ENCODE measurements at places on chromosomes 5 and 9.

DNA sequence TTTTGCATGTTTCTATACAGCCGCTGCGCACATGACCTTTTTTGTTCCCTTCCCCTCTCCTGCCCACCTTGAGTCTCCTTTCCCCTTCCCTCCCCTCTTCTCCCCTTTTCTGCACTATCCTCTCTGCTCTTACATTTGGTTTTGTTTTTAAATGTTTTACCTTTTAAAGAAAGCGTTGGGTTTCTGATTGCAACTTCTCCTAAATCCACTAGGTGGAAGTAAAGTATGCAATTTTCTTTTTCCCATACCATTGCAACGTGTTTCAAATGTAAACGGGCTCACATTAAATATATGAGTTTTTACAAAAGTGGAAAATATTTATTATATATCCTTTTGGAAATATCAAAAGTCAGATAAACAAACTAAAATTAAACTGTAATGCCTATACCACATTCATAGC is 500.9 kb downstream of the DIRAS2 start:
- peak; percentile 48 for DNase-seq

GRCh38 chr9:87213948-87214347 is 266.6 kb upstream of the GAS1 start:
- no peak for DNase-seq

GRCh38 chr9:134333874-134334581 is 7.8 kb downstream of the RXRA start:
- DNase-seq = no peak

DNA sequence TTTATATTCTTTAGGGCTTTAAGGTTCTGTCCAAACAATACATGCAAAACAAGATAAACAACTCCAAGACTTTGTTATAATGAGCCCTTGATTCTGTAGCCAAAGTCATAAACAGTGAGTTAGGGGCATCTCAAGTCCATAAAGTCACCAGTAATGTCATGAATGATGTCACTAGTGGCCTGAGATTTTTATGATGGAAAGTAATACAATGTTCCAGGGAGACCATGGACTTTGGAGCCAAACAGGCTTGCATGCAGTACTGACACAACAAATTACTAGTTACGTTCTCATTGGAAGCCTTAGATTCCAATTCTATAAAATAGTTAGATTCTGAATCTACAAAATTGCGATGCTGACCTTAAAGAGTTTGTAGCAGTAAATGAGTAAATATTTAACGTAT is 280.0 kb downstream of the HINT1 start:
- no peak for DNase-seq

GRCh38 chr9:98406469-98406868 is 151.0 kb upstream of the TBC1D2 start:
- DNase-seq = no peak

- no peak for DNase-seq
Measured at GRCh38 chr9:14310311-14310710, 3.6 kb downstream of the NFIB start.

DNA sequence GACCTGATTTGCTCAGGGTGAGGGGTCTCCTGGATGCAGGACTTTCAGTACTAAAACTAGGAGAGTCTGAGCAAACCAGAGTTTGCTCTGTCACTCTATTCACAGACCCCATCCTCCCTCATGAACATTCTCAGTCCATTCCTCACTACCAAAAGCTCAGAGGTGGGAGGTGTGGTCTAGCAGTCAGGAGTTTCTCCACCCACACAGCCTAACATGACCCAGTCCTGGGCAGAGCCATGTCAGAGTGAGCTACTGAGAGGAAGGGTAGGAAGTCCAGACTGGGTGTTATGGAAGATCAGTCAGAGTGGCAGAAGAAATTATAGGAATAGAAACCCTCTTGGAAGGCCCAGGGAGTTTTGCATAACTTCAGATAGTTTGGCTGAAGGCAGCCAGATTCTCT is 113.3 kb upstream of the GRAMD2B start:
- no peak for DNase-seq

DNA sequence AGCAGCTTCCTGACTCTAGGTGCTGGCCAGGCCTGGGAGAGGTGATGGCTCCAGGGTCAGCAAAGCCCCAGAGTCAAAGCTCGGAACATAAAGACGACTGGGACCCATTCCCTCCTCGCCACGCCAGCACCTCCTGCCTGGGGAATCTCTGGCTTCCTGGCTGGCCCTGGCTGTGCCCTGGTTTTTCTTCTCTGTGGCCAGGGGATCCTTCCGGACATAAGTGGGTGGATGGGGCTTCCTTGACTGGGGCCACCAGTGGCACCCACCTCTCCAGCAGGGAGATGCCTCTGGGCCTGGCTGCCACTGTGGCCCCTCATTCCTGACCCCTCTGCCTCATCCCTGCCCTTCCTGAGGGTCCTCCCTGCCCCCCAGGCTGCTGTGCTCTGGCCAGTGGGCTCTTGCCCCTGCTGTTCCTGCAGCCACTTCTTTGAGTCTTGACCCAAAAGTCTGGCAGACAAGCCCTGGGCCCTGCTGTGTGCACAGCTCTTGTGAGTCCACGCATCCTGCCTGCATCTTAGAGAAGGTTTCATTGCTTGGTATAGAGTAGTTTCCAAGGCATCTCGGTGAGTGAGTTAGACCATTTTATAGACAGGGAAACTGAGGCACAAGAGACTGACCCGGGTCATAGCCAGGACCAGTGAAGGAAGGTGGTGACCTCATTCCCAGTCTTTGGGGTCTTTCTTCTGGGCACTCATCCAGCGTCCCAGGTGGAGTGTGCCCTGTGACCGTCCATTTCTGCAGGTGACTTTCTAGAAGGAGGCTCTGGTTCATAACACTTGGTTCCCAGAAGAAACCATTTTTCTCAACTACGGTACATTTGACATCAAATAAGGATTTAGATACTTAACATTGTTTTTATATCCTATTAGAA is 17.3 kb upstream of the LPCAT1 start:
- no peak for DNase-seq

GRCh38 chr9:131419026-131419614 is 25.2 kb downstream of the PRRC2B start:
- DNase-seq = no peak

DNA sequence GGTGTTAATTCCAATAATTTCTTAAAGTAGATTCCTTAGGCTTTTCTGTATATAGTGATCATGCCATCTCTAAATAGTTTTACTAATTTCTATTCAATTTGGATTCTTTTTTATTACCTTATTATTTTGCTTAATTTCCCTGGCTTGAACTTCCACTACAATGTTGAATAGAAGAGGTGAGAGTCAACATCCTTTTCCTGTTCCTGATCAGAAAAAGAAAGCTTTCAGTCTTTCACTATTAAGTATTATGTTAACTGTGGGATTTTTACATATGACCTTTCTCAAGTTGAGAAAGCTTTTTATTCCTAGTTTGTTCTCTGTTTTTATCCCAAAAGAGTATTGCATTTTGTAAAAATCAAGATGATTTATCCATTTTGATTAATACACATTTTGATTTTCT is 574.5 kb upstream of the TLE4 start:
- DNase-seq = no peak

GRCh38 chr5:133773247-133774202 is 161.2 kb upstream of the FSTL4 start:
- no peak for DNase-seq

DNA sequence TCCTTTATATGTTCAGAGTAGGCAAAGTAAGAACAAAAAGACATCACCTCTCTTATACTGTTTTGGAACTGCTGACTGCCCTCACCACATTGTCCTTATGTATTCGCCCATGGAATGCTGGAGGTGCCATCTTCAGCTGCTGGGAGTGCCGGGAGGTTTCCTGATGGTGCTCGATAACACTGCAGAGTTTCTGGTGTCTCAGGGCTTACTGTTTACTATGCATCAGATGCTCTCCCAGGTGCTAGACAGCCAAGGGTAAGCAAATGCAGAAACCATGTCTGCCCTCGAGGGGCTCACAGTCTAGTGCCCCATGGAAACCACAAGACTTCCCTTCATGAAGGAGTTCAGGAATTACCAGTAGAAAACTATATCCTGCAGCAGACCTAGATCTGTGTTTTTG is 70.1 kb upstream of the SMIM23 start:
- DNase-seq = no peak

DNA sequence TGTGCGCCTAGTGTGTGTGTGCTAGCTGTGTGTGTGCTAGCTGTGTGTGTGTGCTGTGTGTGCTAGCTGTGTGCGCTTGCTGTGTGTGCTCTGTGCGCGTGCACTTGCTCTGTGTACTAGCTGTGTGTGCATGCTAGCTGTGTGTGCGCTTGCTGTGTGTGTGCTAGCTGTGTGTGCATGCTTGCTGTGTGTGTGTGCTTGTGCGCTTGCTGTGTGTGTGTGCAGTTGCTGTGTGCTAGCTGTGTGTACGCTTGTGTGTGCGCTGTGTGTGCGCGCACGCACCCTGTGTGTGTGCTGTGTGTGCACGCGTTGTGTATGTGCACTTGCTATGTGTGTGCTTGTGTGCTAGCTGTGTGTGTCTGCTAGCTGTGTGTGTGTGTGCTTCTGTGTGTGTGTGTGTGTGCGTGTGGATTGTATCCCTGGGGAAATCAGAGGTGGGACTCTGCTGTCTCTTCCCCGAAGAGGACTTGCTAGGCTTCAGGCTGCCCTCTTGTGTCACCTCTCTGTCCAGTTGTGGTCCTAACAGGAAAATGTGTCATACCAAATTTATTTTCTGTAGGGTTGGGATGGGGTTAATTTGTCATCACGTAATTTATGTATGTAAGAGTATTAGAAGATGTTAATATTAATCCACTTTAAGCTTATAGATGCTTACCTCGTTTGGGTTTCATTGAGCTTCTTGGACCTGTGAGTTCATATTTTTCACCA is 38.9 kb downstream of the TPPP start:
- no peak for DNase-seq

DNA sequence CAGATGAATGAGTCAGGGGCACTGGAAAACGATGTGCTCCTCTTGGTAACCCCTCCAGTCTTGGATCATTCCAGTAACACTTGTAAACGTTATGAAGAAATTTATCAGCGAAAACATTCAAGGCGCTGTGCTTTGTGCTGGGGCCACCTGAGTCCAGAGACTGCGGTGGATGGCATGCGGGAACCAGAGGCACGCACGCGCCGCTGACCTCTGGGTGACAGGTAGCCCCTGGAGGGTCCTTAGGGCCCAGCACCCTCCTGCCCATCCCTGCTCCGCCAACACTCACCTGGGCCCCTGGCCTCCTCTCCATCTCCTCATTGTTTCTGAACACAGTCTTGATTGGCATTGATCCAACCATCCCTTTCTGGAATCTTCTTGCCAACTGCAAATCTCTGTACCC is 86.9 kb downstream of the DAP start:
- DNase-seq = no peak

Measured in SW480 (cell line).